ENCODE measurements at places on chromosomes 11 and 22.

- no peak for DNase-seq
These were observed 75.9 kb downstream of the CADM1 start for GRCh38 chr11:115428306-115428705.

DNA sequence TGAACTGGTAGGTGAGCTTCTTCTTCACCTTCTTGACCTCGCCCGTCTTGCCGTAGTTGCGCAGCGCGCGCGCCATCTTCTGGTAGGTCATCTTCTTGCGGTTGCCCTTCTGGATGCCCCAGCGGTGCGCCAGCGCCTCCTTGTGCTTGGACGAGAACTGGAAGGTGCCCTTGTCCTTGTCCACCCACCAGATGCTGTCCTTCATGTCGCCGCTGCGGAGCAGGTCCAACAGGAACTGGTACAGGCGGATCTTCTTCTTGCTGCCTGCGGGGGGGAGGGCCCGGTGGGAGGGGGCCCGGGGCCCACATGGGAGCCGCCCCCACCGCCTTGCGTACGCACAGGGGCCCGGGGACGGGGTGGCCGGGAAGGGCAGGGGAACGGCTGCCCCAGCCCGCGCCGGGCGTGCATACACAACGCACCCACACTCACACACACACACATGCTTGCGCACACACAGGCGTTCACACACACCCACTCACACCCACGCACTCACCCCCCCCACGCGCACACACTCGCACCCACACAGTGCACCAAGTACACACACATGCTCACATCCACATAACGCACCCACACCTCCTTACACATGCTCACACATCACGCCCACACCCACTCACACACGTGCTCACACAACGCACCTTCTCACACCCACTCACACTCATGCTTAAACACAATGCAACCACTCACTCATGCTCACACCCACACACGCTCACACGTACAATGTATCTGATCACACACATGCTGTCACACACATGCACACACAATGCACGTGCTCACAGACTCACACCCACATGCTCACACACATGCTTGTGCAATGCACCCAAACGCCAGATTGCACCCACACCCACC is 3.0 kb upstream of the MYBPC3 start:
- peak; percentile 89 for DNase-seq

GRCh38 chr11:60367009-60367408 is 11.3 kb upstream of the MS4A7 start:
- no peak for DNase-seq

GRCh38 chr22:27019827-27020226 is 362.4 kb downstream of the MIAT start:
- DNase-seq = no peak

GRCh38 chr11:48675945-48676344 is 187.4 kb downstream of the OR4A47 start:
- no peak for DNase-seq

DNA sequence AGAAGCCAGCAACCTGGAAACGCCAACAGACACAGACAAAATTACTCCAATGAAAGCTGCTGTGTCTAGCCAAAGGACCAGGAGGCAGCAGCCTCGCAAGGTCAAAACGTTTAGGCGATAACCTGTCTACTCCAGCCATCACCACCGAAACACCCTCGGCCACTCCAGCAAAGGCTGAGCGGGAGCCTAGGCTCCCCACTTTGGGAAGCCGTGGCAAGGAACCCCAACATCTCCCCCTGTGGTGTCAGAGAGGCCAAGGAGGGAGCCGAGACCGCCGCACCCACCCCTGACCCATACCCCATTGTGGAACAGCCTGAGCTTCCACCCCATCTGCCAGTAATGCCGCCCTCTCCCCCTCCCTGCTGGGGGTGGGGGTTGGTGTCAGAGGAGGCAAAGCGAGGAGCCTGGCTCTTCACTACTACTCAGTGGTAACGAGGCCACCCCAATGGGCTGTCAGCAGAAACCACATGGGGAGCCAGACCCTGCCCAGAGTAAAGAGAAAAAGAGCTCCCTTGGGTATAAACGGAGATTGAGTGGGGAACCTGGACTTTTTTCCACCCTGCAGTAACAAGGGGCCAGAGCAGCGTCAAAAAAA is 33.9 kb upstream of the SEPTIN5 start:
- DNase-seq = no peak

- DNase-seq = no peak
These were observed 45.7 kb downstream of the PACS1 start for GRCh38 chr11:66115638-66116301.

GRCh38 chr11:59247531-59248227 is 35.0 kb upstream of the MPEG1 start:
- DNase-seq = no peak

GRCh38 chr11:111601979-111602864 is at the start of gene SIK2:
Gene SIK2 (plus strand): TSS chr11:111602449. CDS start chr11:111602564, 115 bp downstream.
- DNase-seq = peak; percentile 97

GRCh38 chr11:47593492-47593933 is 698 bp downstream of the C1QTNF4 start:
- no peak for DNase-seq

DNA sequence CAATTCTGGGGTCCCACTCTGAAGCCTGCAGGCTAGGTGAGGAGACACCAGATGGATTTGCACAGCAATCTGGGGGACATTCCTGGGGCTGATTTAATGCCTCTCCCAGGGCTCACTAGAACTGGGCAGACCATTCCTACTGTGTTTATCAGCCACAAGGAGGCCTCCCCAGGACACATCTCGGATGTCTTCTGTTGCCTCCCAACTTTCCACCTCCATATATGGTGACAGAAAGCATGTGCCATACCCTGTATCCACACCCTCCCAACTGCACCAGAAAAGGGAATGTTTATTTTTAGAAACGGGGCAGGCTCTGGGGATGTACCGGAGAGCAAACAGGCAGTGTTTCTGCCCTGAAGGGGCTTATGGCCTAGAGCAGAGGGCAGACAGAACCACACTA is 181.8 kb downstream of the CSNK2A3 start:
- no peak for DNase-seq

DNA sequence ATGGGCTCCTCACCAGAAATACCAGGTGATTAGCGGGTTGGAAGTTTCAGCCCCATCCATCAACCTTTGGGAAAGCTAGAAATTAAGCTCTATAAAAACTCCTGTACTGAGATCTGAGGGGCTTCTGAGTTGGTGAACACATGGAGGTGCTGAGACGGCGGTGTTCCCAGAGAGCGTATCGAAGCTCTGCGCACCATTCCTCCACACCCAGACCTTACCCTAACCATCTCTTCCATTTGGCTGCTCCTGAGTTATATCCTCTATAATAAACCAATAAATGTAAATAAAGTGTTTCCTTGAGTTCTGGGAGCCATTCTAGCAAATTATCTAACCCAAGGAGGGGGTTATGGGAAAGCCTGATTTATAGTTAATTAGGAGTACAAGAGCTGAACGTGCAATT is 41.4 kb downstream of the TMEM123 start:
- DNase-seq = no peak

DNA sequence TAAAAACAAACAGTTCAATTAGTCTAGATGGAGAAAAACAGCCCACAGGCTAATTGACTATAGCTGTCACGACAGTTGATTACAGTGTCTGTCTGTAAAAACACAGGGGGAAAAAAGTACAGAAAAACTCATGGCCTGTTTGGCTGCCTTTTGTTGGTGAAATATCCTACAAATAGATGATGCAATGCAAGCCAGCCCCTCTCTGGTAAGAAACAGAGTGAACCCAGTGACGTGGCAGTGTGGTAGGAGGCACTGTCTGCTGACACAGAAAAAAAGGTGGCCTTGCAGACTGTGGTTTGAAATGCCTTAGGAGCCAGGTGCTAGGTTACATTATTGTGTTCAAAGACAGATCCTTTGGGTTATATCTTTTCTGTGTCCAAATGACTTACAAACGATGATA is 431.4 kb upstream of the CCDC90B start:
- no peak for DNase-seq

GRCh38 chr11:132586801-132587200 is 945.5 kb downstream of the OPCML start:
- peak; percentile 43 for DNase-seq

DNA sequence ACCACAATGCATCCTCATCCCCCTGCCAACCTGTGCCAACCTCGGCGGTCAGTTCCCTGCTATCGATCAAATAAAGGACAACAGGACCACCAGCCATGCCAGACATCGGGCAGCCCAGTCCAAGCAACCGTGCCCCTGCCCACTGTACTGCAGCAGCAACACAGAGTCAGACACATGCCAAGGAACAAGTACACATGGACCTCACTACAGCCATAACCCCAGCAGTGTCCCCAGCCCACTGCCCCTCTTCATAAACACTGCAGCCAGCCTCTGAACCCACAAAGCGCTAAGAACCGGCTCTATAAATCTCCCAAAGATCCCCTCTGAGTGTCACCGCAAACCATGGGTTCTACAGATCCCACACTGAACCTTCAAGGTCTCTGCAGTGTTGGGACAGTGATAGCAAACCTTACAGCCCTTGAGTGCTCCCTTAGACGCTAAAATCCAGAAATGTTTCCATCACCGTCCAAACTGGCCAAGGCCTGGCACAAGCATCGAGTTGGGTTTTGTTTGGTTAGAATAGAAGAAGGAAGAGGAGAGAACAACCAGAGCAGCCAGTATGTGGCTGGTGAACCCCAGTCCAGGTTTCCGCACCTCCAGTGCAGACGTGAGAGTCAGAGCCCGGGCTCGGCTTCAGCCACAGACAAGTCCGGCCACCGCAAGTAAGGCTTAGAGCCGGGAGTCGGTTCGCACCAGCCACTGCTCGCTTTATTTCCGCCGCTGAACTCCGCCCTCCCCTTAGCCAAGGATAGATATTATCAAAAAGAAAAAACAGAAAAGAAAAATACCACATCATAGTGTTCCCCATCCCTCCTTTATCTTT is 7.9 kb downstream of the PAX6 start:
- DNase-seq = no peak

GRCh38 chr11:95788921-95789505 is 569 bp downstream of the FAM76B start:
- peak; percentile 30 for DNase-seq

DNA sequence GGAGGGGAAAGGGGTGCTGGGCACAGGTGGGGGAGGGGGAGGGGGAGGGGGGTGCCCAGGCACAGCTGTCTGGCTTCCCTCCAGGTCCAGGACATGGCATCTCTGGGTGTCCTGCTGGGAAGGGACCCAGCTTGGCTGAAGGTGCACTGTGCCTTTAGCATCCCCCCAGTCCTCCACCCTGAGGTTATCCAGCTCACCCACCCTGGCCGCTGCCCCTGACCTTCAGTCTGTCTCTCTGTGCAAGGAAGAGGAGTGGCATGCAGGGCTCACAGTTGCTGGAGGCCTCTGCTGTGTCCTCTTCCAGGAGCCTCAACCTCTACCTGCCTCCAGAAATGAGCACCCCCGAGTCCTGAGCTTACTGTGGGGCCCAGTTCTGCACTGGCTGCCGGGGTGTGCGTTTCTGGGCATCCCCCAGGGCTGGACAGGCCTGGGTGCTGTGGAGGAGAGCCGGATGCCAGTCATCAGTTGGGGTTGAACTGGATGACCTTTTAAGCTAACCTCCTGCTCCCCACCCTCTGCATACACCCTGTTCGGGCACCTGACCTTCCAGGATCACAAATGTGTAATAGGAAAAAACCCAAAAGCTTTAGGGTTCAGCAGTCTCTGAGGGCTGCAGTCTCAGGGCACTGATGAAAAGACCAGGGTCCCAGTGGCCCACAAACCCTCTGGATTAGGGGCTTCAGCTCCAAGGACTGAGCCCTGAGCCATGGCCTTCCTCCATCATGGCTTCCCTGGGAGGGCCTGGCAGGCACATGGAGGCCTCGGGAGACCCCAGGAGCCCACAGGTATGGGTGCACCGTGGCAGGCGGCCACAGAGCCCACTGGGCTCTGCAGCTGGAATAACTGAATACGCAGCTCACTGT is 9.6 kb upstream of the CTSD start:
- no peak for DNase-seq

- DNase-seq = no peak
These were observed 75.2 kb downstream of the DDIAS start for GRCh38 chr11:82976786-82977185.

All from hindlimb muscle (tissue), 1 donor.